ENCODE measurements at places on chromosomes 7 and 10. TPM values are rescaled to one million over a fixed set of nuclear protein-coding genes. Genes with fewer than 3 reads are reported as not detected.

DNA sequence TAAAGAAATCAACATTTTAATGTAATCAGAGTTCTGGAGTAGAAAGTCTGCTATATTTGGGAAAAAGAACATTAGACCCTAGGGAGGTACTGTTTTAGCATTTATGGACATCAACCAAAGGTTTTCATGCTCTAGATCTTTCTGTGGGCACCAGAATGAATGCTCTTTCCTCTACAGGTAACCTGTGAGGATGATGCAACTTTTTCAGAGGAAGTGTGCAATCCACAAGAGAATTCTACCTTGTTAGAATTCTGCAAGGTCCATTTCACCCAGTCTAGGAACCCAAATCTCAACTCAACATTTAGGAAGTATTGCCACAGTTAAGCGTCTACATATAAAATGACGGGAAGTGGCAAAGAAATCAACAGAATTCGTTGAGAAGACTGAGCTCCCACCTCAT, 139.9 kb upstream of the FAM171A1 start:
- H3K27me3 ChIP-seq: peaks cover 32% of the 10 kb centered on the region
- no peak for DNase-seq
- no peaks in the 10 kb centered on the region for H3K36me3 ChIP-seq
- H3K4me3 ChIP-seq: no peak overlapping the region

GRCh38 chr7:68125168-68125567, 1128.5 kb downstream of the TYW1 start:
- H3K27ac ChIP-seq: no peak overlapping the region
- no peaks in the 10 kb centered on the region for H3K36me3 ChIP-seq

GRCh38 chr7:99843808-99844207, 16.0 kb downstream of the CYP3A43 start:
- no peaks in the 10 kb centered on the region for H3K36me3 ChIP-seq
- H3K27me3 ChIP-seq: no peaks in the 10 kb centered on the region
- DNase-seq: no peak
- H3K4me3 ChIP-seq: no peak overlapping the region

DNA sequence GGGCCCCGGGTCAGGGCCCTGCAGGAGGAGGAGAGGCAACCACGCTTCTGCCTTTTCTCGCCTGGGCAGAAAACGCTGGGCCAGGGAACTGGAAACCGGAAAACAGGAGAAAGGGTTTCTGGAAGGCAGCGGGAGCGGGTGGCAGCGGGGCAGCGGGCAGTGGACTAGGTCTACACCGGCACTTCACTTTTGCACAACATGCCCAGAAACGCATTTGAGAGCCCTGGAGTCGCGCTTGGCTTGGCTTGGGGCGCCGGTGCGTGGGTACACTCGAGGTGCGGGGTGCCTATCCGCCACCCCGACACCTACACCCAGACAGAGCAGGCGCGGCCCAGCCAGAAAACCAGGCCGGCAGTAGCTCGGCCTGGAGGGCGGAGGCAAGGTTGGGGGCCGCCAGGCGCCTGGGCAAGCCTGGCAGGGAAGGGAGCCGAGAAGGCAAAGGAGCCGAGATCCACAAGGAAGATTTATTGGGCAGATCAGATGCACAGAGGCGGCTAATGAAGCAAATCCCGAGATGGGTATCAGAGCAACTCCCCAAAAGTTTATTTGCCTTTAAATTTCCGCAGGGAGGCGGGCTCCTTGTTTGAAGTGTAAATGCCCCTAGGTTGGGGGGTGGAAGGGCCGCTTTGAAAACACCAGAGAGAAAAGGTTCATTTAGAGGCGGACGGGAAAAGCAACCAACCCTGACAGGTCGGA, 3.2 kb upstream of the PAX2 start:
- peaks cover 7% of the 10 kb centered on the region for H3K4me1 ChIP-seq
- DNase-seq: no peak
- no peaks in the 10 kb centered on the region for H3K36me3 ChIP-seq
- H3K27me3 ChIP-seq: peaks cover 95% of the 10 kb centered on the region
- no peak overlapping the region for H3K4me3 ChIP-seq
- no peak overlapping the region for H3K27ac ChIP-seq

The ZPBP gene
- total RNA-seq: not detected

DNA sequence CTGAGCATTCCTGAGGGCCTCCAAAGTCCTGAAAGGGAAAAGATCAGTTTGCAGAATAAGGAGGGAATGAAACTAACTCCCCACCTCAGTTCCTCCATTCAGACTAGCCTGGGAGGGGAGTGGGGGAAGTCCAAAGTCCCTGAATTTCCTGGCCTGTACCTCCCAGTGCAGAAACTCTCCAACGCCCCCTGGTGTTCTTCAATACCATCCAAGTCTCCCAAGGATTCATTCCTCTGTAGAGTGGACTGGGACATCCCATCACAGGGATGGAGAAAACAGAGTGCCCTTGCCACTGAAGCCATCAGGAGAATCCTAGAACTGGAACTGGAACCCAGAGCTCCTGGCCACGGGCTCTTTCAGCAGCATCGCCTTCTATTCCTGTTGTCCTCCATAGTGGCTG, 1.6 kb upstream of the COL13A1 start:
- no peak overlapping the region for H3K27ac ChIP-seq
- peaks cover 18% of the 10 kb centered on the region for H3K4me1 ChIP-seq
- H3K36me3 ChIP-seq: no peaks in the 10 kb centered on the region
- no peaks in the 10 kb centered on the region for H3K27me3 ChIP-seq
- DNase-seq: peak; percentile 75
- no peak overlapping the region for H3K4me3 ChIP-seq

DNA sequence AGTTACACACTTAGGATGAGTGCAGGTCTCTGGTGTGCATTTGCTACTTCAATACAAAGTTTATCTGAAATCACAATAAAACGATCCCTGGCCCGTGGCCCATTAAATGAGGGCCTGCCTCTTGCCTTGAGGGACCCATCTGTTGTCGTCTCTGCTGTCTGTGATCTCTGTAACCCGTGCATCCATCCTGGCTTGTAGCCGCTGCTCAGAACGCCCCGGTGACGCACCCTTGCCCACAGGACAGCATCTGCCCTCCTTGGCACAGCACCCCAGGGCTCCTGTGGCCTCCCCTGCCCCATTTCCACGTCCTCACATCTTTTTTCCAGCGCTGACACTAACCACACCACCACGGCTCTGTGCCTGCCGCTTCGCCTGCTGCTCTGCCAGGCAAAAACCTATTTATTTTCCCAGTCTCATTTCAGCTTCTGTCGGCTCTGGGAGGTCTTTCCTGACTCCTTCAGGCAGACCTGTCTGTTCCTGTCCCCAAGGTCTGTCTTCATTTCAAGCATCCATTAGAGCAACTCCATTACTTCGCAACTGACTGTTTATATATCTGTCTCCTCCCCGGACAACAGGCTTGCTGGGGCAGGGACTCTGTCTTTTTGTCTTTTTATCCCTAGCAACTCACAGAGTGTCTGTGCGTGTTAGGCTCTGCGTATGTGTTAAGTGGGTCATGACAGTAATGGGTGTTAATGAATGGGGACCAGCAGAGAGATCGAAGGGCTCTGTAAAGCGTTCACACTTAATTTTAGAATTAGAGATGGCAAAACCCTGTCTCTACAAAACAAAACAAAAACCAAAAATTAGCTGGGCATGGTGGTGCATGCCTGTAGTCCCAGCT, 16.4 kb downstream of the CARD11 start:
- H3K4me1 ChIP-seq: no peaks in the 10 kb centered on the region
- H3K27me3 ChIP-seq: no peaks in the 10 kb centered on the region
- peak overlapping the region; percentile 59 for H3K27ac ChIP-seq
- H3K36me3 ChIP-seq: no peaks in the 10 kb centered on the region
- no peak overlapping the region for H3K4me3 ChIP-seq
- DNase-seq: no peak

DNA sequence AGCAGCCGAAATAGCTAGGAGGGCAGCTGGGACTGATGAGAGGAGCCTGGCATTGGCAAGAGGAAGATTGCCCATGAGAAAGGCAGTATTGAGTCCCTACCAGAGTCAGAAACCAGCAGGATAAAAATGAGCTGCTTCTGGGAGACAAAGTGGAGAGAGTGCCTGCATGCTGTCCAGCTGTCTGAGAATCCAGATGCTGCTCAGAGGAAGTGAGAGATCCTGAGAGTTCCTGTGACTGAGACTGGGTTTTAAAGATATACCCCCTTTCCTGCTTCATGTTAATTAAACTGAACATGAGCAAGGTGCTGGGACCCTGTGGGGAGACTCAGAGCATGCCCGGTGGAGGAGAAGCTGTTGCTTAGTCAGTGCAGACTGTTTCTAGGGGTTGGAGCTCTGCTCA, 107.5 kb downstream of the KIF20B start:
- DNase-seq: no peak
- no peaks in the 10 kb centered on the region for H3K4me1 ChIP-seq
- no peak overlapping the region for H3K27ac ChIP-seq
- no peaks in the 10 kb centered on the region for H3K36me3 ChIP-seq
- H3K27me3 ChIP-seq: no peaks in the 10 kb centered on the region

The EVX1 gene
- total RNA-seq: not detected

- no peaks in the 10 kb centered on the region for H3K36me3 ChIP-seq
- no peaks in the 10 kb centered on the region for H3K27me3 ChIP-seq
- no peak overlapping the region for H3K4me3 ChIP-seq
- H3K4me1 ChIP-seq: peaks cover 12% of the 10 kb centered on the region
- H3K27ac ChIP-seq: no peak overlapping the region
Observed at GRCh38 chr10:33799281-33799943, 464.9 kb upstream of the NRP1 start.

The SPDYE5 gene
- total RNA-seq: 0.16 TPM

The ASAH2 gene
- 7.4 TPM for total RNA-seq

The NKX6-2 gene
- not detected for total RNA-seq

DNA sequence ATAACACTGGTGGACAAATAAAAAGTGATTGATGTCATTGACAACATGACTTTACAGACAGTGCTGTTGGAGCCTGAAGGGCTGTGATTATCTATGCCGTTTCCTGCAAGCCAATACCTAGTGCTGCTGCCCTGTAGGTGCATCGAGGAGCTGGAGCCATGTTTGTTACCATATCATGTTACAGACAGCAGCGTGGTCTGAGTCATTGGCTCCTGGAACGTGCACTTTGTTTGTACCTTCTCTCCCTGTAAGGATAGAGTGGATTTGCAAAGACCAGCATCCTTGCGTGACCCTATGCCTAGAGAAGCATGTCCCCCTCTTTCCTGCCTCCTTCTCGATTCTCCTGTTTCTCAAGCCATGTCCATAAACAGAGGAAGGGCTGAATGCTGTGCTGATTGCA, 597.2 kb downstream of the TYW1 start:
- no peak for DNase-seq
- H3K27ac ChIP-seq: no peak overlapping the region

- no peak overlapping the region for H3K27ac ChIP-seq
- no peak overlapping the region for H3K4me3 ChIP-seq
- H3K4me1 ChIP-seq: no peaks in the 10 kb centered on the region
- H3K36me3 ChIP-seq: peaks cover 47% of the 10 kb centered on the region
- no peaks in the 10 kb centered on the region for H3K27me3 ChIP-seq
Observed at GRCh38 chr7:6139189-6139996, 108.2 kb downstream of the ANKRD61 start.

GRCh38 chr10:103145860-103146466, 47.1 kb downstream of the NT5C2 start:
- H3K36me3 ChIP-seq: peaks cover 35% of the 10 kb centered on the region
- peaks cover 14% of the 10 kb centered on the region for H3K4me1 ChIP-seq
- no peak overlapping the region for H3K4me3 ChIP-seq
- no peaks in the 10 kb centered on the region for H3K27me3 ChIP-seq

The NKX2-3 gene
- not detected for total RNA-seq

The GRM3 gene
- not detected for total RNA-seq

The SRI gene
- 80.0 TPM for total RNA-seq

- peaks cover 84% of the 10 kb centered on the region for H3K36me3 ChIP-seq
- no peak overlapping the region for H3K4me3 ChIP-seq
- H3K27me3 ChIP-seq: no peaks in the 10 kb centered on the region
- no peak overlapping the region for H3K27ac ChIP-seq
- DNase-seq: no peak
Observed at GRCh38 chr10:92530421-92530820, 43.5 kb downstream of the IDE start.
